ENCODE measurements at places on chromosomes 3 and 15.

DNA sequence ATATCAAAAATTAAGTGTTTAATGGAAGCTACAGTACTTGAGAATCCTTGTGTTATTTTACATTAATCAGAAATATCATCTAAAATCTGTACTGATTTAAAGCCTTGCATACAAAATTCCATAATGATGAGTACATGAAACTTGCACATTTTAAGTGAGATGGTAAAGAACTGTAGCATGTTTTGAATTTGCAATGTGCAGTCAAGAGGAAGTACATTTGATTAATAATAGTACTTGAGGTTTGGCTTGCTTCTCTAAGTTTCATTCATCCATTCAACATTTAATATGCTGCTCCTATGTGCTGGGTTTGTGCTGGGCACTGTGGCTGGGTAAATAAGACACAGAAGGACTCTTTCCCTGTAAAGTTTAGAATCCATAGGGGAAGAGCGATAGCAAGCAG lies 332.3 kb downstream of the CNTN3 start:
- DNase-seq: no peak

- no peak for DNase-seq
These were observed 48.1 kb downstream of the IQSEC1 start for GRCh38 chr3:13025090-13025489.

DNA sequence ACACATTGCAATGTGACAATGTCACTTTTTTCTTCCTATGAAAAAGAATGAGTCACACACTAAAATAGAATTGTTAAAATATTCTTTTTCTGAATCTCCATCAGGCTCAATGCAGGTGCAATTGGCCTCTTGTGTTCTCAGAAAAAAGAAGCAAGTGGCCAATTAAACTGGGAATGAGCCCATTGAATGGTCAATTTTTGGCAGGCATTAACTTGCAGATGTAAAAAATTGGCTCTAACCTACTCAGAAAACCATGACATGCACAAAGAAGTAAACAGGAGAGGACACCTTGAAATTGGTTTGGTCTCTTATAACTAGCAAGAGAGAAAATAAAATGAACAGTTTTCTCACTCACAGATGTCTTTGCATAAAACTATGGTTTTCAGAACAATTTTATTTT lies 820.8 kb downstream of the TBL1XR1 start:
- DNase-seq: no peak

GRCh38 chr3:196081834-196082618 lies at the start of gene TFRC:
Gene TFRC (minus strand): TSS chr3:196082090. CDS start chr3:196077099, 4,991 bp downstream.
- peak; percentile 97 for DNase-seq

- DNase-seq: no peak
These were observed 306.5 kb downstream of the ROBO1 start for GRCh38 chr3:79461129-79461792.

- no peak for DNase-seq
These were observed 281.4 kb upstream of the SLCO3A1 start for GRCh38 chr15:91572110-91572509.

- peak; percentile 47 for DNase-seq
These were observed 596 bp upstream of the LIMD1 start for GRCh38 chr3:45593708-45594601.

DNA sequence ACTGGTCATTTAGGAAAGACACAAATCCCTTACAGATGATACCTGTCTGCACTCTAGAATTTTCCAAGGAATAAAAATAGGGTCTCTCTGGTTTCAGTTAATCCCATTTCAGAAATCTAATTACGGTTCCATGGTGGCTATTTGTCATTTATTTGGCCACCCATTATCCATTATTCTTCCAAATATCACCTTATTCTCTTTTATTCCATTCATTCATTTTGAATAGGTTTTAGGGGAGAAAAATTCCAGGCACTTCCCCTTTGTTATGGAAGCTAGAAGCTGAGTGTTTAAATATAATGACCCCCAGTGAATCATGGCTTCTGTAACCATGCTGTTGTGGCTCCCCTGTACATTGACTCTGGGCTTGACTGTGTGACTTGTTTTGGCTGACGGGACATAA lies 420.8 kb upstream of the DPH6 start:
- no peak for DNase-seq

DNA sequence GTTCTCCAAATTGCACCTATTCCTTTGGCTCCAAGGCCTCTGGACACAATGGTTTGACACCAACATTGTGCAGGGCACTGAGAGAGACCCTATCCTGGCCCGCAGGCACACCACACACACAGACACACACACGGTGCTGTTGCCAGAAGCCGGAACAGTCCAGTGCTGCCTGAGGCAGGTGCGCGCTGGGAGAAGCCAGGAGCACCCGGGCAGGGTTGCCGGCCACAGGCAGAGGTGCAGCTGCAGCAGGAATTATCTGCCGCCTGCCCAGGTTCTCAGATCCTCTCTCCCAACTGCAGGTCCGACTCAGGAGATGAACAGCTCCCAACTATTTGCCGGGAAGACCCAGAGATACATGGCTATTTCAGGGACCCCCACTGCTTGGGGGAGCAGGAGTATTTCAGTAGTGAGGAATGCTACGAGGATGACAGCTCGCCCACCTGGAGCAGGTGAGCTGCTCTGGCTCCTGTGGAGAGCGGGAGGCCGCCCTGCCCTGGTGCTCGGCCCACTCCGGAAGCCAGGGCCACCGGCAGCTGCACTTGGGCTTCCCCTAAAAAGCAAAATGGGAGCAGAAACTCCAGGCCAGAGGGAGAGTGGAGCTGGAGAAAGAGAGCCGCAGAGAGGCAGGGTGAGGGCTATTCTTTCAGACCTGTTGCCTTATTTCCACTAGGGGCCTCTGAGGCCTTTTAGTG lies 42.9 kb downstream of the CHDH start:
- no peak for DNase-seq

DNA sequence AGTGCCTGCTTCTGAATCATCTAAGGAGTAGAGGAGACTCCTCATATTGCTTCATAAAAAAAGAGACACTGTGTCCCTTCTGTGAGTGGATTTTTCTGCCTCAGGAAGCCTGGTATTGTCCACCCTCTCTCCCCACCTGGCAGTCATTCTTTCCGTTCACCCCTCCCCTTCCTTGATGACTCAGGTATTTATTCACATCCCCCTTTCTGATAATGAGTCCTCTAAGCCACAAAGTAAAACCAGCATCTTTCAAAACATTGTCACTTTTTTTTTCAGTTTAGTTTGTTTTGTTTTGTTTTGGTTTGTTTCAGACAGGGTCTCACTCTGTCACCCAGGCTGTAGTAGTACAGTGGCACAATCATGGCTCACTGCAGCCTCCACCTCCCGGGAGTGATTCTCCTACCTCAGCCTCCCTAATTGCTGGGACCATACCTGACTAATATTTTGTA lies 65.2 kb upstream of the UBE2E1 start:
- no peak for DNase-seq

- no peak for DNase-seq
These were observed 14.8 kb downstream of the PBRM1 start for GRCh38 chr3:52670621-52671521.

GRCh38 chr15:68580883-68581155 lies 2.0 kb downstream of the CORO2B start:
- no peak for DNase-seq

DNA sequence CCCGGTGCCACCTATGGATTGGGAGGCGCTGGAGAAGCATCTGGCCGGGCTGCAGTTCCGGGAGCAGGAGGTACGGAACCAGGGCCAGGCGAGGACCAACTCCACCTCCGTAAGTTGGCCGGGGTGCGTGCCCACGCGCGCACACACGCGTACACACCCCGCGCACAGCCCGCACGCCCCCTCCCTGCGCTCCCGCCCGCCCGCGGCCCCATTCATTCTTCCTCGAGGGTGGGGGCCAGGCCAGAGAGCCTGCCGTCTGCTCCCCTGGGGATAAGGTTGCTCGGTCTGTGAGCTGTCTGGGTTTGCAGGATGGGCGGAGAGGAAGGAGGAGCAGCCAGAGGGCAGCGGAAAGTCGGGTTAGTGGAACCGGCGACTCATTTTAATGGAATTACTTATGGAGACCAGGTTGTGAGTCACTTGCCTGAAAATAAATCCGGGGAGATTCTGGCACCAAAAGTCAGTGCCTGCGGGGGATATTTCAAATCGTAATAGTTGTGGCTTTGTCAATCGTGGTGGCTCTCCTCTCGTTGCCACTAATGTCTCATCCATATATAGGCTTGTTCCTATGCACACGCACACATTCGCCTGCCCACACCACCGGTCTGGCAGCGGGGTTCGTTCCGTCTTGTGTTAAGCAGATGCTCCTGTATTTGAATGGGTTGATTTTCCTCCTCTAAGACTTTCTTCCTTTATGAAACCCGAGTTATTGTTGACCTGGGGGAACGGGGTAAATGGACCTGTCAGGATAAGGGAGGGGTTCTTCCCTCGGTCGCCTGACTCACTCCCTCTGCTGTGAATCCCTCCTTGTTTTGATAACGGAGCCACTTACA lies 223.4 kb upstream of the IL12A start:
- no peak for DNase-seq

DNA sequence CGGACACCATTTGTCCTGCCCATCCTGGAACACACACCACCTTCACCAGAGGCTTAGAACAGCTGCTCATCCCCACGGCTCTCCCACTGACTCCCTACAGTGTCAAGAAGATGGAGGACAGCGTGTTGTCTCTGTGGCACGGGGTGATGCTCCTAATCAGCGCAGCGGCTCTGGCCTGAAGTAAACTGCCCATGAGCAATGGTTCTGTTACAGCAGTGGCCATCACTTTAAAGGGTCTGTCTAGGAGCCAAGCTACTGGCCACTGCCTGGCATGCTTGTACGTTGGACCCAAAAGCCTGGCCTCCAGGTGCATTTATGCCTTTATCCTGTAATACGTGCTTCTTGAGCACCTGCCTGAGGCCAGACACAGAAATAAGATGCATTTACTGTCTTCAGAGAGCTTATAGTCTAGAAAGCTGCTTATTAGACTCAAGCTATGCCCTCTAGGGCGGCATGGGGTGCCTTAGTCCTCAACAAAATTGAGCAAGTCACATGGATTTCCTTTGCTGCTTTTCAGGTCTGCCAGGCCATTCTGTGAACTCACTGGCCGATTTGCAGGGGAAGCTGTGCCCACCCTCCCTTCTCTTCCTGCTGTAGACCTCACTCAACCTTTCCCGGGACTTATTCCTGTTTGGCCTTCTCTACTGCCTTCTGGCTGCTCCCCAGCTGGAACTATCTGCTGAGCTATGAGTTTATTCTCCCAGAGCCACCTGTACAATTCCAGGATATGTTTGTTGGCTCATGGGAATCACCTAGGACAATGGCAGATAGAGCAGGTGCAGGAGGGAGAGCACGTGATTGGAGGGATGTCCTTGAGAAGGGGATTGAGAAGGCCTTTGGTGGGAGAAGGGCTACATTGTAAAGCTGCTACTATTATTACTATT lies 51.9 kb downstream of the STARD5 start:
- no peak for DNase-seq

DNA sequence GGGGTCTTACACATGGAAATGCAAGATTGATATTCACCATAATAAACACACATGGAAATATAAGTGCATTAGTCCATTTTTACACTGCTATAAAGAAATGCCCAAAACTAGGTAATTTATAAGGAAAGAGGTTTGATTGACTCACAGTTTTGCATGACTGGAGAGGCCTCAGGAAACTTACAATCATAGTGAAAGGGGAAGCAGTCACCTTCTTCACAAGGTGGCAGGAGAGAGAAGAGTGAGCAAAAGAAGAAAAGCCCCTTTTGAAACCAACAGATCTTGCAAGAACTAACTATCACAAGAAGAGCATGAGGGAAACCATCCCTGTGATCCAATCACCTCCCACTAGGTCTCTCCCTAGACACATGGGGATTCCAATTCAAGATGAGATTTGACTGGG lies 111.7 kb upstream of the TP63 start:
- no peak for DNase-seq

- no peak for DNase-seq
These were observed 27.4 kb upstream of the PLXND1 start for GRCh38 chr3:129633751-129634481.

GRCh38 chr3:12753275-12754028 lies 5.6 kb downstream of the TMEM40 start:
- DNase-seq: no peak

- no peak for DNase-seq
These were observed 266.2 kb upstream of the VEPH1 start for GRCh38 chr3:157769378-157769777.

DNA sequence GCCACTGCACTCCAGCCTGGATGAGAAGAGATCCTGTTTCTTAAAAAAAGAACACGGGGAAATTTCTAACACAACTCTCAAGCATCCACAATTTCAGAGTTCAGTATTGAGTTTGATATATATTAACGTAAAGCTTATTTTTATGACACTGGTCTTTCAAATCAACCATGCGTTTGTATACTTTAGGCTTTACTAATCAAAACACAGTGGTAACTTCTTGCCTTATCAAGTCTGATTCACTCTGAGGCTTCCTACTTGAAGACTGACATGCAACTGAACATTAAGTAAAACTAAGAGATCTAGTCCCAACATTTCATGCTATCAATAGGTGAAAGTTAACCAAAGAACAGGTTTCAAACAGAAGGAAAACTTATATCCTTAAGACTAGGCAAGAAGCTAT lies 46.7 kb downstream of the PRTG start:
- no peak for DNase-seq

GRCh38 chr3:197528190-197528589 lies 27.6 kb downstream of the BDH1 start:
- no peak for DNase-seq

- no peak for DNase-seq
These were observed 233.0 kb upstream of the POU1F1 start for GRCh38 chr3:87509401-87509800.

- no peak for DNase-seq
These were observed 62.5 kb downstream of the FBXL2 start for GRCh38 chr3:33339758-33340157.

- DNase-seq: no peak
These were observed 47.3 kb downstream of the KY start for GRCh38 chr3:134603480-134603879.

DNA sequence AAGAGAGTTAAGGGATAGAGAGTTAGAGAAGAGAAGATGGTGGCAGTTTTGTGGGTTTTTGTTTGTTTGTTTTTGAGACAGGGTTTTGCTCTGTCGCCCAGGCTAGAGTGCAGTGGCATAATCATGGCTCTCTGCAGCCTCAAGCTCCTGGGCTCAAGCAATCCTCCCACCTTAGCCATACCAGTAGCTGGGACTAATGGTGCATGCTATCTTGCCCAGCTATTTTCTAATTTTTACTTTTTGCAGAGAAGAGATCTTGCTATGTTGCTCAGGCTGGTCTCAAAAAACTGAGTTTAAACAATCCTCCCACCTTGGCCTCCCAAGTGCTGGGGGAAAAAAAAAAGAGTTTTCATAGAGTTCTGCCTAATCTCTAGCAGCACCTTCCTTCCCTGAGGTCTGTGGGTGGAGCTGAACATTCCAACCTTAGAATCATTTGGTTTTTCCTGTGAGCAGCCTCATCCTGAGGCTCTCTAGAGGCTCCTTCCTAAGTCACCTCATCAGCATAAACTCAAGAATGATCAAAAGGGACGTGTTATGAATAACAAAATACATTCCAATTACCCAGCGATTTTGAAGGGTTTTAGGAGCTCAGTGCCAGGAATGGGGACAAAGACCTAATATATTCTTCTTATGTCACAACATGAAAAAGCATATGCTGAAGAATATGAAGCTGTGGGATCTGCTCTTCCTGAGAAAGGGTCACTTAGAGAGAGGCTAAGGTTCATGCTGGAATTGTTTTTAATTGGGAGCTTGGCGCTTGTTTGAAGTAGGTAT lies 180.6 kb downstream of the LSAMP start:
- no peak for DNase-seq

GRCh38 chr3:15536856-15537255 lies 15.3 kb upstream of the COLQ start:
- DNase-seq: no peak

- no peak for DNase-seq
These were observed 29.9 kb upstream of the TMOD3 start for GRCh38 chr15:51799282-51800252.
